Kasumi-1 (cell line): ENCODE measurements at places on chromosomes 7 and 10.
A peak's percentile ranks its signal among the peaks of the same experiment; 100 is the strongest.

GRCh38 chr10:62084451-62084850 is 183.0 kb downstream of the ARID5B start:
- no peak for DNase-seq

- no peak for DNase-seq
Measured at GRCh38 chr10:3901370-3901769, 116.4 kb upstream of the KLF6 start.

DNA sequence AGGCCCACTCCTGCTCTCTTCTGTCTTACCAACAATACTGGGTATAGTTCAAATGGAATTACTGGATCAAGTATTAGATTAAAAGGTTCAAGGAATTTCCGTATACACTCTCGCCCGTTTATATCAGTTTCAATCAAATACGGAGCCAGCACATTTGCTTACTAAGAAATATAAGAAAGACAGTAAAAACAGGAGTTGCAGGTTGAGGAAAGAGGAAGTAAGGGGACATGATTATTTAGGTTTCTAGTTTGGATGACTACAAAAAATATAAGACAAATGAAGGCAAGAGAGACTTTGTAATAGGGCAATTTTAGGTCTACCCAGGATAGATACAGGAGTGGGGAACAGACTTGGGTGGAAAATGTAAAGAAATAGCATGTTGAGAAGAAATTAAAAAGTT is 109.9 kb upstream of the ABI1 start:
- DNase-seq: peak; percentile 30

- DNase-seq: no peak
Measured at GRCh38 chr7:88201305-88201704, 18.5 kb downstream of the SRI start.

DNA sequence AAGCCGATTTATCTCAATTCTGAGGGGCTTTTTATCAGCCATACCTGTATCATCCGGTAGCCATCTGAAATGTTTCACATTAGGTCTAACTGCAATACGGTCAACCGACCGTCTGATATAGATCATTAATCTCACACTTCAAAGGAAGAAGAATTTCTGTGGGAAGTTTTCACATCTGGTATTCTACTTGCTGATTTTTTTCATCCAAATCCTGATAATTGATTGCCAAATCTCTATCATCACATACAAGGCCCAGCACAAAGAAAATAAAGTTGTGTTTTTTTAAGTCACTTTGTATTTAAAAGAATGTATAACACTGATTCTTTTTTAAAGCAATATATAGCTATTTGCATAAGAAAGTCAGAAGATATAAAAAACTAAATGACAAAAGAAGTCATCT is 132.3 kb downstream of the DKK1 start:
- DNase-seq: no peak

GRCh38 chr10:9357471-9357870 is 1303.0 kb downstream of the GATA3 start:
- no peak for DNase-seq
